ENCODE measurements at places on chromosomes 4 and X. TPM values are rescaled to one million over a fixed set of nuclear protein-coding genes. Genes with fewer than 3 reads are reported as not detected.
A peak's percentile ranks its signal among the peaks of the same experiment; 100 is the strongest.

FAAH2 gene
- total RNA-seq = 7.4 TPM

DNA sequence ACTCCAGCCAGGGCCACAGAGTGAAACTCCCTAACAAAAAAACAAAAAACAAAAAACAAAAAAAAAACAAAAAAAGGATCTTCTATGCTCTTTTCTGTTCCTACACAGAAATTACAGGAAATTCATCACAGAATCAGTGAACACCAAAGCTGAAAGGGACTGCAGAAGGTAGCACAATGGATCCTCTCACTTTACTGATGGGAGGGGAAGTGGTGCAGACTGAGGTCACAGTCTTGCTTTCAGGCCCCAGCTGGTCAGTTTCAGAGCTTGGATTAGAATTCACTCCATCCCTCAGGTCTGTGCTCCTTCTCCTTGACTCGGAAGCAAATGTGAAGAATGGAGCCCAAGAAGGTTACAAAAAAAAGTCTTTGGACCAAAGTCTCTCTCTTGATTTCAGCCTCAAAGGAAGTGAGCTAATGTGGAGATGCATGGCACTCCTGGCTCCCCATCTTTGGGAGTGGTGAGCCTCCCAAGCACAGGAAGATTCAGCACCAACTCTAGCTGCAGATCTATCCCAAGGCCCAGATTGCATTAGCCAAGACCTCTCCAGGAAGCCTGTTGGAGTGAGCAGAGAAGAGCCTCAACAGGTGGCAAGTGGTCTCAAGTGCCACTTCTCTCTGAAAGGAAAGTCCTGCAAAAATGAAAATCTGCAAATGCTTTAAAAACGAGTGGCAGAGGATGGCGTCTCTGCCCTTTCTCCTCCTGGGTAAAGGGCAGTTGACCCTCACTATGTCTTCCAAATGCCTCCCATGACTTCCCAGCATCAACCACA lies 176.0 kb downstream of the MAML3 start:
- H3K4me3 ChIP-seq = no peak overlapping the region
- H3K4me1 ChIP-seq = no peaks in the 10 kb centered on the region
- no peaks in the 10 kb centered on the region for H3K36me3 ChIP-seq

DNA sequence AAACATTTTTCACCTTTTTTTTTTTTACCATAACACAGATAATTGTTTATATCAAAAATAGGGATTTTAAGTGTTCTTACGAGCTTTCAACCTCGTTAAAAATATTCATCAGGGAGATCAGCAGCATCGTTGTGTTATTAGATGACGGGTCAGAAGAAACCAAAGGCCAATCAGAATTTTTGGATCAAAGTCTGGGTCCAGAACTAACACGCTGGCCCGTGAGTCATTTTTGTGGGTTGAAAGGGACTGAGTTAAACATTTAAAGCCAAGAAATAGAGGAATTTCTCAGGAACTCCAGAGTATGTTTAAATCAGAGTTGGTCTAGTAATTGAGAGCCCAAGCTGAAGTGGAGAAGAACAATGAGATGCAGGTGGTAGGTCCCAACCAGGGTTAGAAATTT lies 170.8 kb downstream of the TLL1 start:
- H3K4me3 ChIP-seq = no peak overlapping the region
- H3K4me1 ChIP-seq = no peaks in the 10 kb centered on the region
- no peaks in the 10 kb centered on the region for H3K27me3 ChIP-seq

DNA sequence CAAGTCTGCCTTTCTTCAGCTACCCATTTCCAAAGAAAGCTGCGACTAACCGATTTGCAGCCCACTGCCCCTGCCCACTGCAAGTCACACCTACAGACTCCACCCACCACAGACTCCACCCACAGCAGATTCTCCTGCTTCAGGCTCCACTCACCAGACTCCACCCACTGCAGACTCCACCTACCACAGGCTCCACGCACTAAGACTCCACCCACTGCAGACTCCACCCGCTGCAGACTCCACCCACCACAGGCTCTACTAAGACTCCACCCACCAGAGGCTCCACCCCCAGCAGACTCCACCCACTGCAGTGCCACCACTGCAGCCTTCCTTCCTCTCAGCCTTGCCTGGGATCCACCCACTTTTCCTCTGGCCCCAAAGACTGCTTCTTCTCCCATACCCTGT lies 41.3 kb downstream of the ABLIM2 start:
- no peaks in the 10 kb centered on the region for H3K27me3 ChIP-seq
- H3K4me1 ChIP-seq = peaks cover 2% of the 10 kb centered on the region
- no peaks in the 10 kb centered on the region for H3K36me3 ChIP-seq

DNA sequence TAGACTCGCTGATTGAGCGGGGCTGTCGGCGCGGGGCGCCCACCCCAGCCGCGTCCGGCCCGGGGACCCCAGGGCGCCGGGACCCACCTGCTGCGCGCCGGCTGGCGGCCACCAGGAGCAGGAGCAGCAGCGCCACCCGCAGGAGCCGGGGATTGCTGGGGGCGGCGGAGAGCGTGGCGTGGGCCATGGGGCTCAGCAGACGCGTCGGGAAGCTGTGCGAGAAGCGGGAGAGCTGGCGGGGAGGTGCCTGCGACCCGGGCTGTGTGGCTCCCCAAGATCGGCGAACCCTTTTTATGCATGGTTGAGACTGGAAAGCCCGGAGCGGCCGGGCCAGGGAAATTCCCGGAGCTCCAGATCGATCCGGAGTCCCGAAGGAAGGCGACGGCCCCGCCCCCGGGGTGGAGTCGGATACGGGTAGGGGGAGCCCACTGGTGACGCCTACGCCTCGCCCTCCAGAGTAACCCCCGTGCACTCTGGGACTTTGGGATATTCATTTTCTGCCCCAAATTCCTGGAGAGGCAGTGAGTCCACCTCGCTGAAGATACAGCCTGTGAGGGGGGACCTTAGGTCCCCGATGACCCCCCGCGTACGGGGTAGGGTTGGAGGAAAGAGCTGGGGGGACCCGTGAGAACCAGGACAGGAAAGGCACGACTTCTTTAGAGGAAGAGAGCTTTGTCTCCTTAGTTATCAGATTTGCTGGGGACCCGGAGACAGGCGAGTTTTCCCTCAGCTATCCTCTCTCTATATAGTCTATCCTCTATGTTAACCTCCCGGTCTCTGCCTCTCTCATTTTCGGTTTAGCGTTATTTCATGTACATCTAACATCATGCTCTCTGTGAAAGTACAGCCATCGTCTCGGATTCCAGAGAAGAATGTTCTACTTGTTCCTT lies at the start of gene CXCL3:
CXCL3 (minus strand) TSS at position 265 of the 890 bp plus-strand sequence; CDS start at position 187, 78 bp downstream.
- H3K27me3 ChIP-seq = peaks cover 33% of the 10 kb centered on the region
- H3K4me3 ChIP-seq = peak within 1 kb of the TSS; percentile 55
- no peaks in the 10 kb centered on the region for H3K36me3 ChIP-seq
- DNase-seq = peak; percentile 11
- no peak within 1 kb of the TSS for H3K27ac ChIP-seq

DNA sequence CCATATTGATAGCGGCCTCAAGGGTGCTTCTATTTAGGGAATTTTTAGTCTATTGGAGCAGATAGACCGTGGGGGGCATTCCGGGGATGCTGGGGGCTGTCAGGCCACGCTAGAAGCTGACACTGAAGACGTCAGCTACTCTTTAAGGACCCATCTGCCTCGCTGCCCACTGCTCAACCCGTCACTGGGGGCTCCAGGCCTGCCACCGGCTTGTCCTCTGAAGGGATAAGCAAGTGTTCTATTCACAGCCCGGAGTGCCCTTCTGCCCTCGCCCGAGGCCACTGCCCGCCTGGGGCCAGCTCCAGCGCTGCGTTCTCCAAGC lies 679 bp upstream of the MSL3 start:
- no peak for DNase-seq
- peaks cover 6% of the 10 kb centered on the region for H3K36me3 ChIP-seq
- peak overlapping the region; percentile 45 for H3K4me3 ChIP-seq
- H3K27me3 ChIP-seq = no peaks in the 10 kb centered on the region
- H3K27ac ChIP-seq = no peak overlapping the region
- H3K4me1 ChIP-seq = peaks cover 18% of the 10 kb centered on the region

TTC29 gene
- not detected for total RNA-seq

DNA sequence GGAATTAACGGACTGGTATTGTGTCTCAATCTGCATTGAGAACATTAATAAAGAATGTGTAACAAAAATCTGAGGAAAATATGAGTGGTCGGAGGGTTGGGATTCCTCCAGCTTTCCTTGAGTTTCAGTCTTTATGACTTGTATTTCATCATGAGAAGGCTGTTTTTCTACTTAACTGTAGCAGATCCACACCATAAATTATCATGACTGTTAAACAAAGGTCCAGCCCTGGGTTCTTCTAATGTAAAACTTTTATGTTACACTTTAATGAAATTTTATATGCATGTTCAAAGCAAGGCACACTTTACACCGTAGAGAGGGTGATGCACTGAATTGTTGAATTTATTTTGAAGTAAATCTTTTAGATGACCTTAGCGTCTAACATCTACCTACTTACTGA lies 7.0 kb downstream of the AFF2 start:
- H3K4me3 ChIP-seq = no peak overlapping the region
- no peaks in the 10 kb centered on the region for H3K27me3 ChIP-seq
- H3K36me3 ChIP-seq = no peaks in the 10 kb centered on the region
- H3K27ac ChIP-seq = no peak overlapping the region
- H3K4me1 ChIP-seq = no peaks in the 10 kb centered on the region

DNA sequence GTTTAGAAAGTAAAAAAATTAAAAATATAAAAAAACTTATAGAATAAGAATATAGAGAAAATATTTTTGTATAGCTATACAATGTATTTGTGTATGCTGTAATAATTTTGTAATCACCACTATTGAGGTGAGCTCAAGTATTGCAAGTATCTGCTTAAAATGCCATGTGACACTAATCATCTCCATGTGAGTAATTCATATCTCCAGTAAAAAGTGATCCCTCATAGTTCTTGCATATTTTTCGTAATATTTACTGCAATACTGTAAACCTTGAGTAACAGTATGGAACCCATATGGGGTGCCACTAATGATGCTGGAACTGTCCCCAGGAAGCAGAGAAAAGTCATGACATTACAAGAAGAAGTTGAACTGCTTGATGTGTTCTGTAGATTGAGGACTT lies 43.2 kb upstream of the HUWE1 start:
- H3K4me1 ChIP-seq = peaks cover 5% of the 10 kb centered on the region
- no peaks in the 10 kb centered on the region for H3K27me3 ChIP-seq
- H3K4me3 ChIP-seq = no peak overlapping the region

CA5B gene
- 64.5 TPM for total RNA-seq

DNA sequence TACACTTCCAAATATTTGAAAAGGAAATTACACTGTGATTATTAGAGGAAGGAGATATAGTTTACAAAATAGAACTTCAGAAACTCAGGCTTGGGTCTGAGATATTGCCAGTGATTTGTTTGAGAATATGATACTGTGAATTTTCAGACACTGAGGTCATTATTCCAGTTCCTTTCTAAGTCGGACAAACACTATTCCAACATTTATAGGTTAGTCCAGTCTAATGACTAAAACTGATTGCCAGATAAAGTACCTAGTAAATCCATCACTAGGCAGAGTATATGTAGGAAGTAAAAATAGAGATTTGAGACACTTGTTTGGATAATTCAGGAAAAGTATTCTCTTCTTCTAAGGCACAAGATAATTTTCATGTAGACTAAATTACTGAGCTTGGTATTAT lies 13.2 kb downstream of the MTTP start:
- H3K27me3 ChIP-seq = no peaks in the 10 kb centered on the region
- no peaks in the 10 kb centered on the region for H3K36me3 ChIP-seq
- no peaks in the 10 kb centered on the region for H3K4me1 ChIP-seq
- no peak for DNase-seq

DNA sequence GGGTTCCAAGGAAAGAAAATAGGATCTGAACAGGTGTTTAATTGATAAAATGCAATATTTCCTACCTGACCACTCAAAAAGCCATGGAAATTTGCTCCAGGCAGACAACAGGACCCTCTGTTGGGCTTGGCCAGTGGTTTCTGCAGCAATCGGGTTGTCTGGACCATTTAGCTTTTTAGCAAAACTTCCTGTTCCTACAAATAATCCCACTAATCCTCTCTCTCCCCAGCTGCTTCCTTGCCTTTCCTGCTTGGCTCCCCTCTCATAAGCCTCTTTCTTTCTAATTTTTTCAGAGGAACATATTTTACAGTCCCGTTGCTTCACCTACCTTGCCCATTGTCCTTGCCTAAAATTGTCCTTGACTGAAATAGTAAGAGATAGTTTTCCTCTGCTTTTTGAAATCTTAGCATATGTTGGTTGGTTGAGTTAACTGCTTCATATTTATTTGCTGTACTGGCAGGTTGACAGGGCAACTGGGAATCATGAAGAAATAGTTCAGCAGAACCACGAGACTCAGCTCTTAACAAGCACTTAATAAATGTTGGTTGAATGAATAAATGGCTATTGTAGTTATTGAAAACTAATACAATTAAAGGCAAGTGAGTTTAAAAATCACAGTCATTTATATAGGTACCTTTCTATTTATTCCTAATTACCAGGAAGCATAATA lies 259.8 kb downstream of the KCNIP4 start:
- H3K4me3 ChIP-seq = no peak overlapping the region
- H3K36me3 ChIP-seq = no peaks in the 10 kb centered on the region
- H3K4me1 ChIP-seq = no peaks in the 10 kb centered on the region
- no peaks in the 10 kb centered on the region for H3K27me3 ChIP-seq
- no peak overlapping the region for H3K27ac ChIP-seq
- no peak for DNase-seq

WNK3 gene
- total RNA-seq = 0.16 TPM

DNA sequence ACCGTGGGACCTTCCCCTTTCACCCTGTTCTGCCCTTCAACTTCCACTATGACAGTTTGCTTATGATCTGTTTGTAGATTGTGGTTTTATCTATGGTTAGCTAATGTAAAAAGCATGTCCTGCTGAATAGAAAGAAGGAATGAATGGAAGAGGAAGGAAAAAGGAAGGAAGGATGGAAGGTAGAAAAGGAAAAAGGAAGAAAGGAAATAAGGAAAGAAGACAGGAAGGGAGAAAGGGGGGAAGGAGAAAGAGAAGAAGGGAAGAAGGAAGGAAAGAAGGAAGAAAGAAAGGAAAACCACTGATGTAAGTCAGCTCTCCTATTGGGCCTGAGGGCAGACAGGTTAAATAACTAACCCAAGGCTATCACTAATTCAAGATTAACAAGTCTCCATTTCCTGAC lies 319.1 kb upstream of the KLF3 start:
- no peak overlapping the region for H3K4me3 ChIP-seq
- DNase-seq = no peak
- H3K27me3 ChIP-seq = no peaks in the 10 kb centered on the region
- H3K36me3 ChIP-seq = no peaks in the 10 kb centered on the region
- no peaks in the 10 kb centered on the region for H3K4me1 ChIP-seq
- no peak overlapping the region for H3K27ac ChIP-seq

GRCh38 chr4:89582756-89583505 lies 254.0 kb downstream of the SNCA start:
- H3K4me1 ChIP-seq = no peaks in the 10 kb centered on the region
- H3K27me3 ChIP-seq = no peaks in the 10 kb centered on the region
- H3K27ac ChIP-seq = no peak overlapping the region
- no peaks in the 10 kb centered on the region for H3K36me3 ChIP-seq
- no peak for DNase-seq

PHKA1 gene
- 0.39 TPM for total RNA-seq

GRCh38 chr4:187558391-187558790 lies 437.2 kb upstream of the ZFP42 start:
- no peaks in the 10 kb centered on the region for H3K4me1 ChIP-seq
- H3K36me3 ChIP-seq = no peaks in the 10 kb centered on the region
- H3K27me3 ChIP-seq = no peaks in the 10 kb centered on the region
- H3K27ac ChIP-seq = no peak overlapping the region
- no peak overlapping the region for H3K4me3 ChIP-seq

- no peaks in the 10 kb centered on the region for H3K36me3 ChIP-seq
- no peak overlapping the region for H3K27ac ChIP-seq
- no peaks in the 10 kb centered on the region for H3K4me1 ChIP-seq
- DNase-seq = no peak
- H3K27me3 ChIP-seq = no peaks in the 10 kb centered on the region
Measured at GRCh38 chr4:141686146-141686775, 49.9 kb downstream of the IL15 start.

TCEAL2 gene
- 0.59 TPM for total RNA-seq

Data from CD4-positive, alpha-beta T cell (primary cell).